Stimulated activated CD4-positive, alpha-beta T cell treated with anti-CD3 and anti-CD28 coated beads, Interleukin-12 subunit alpha, Interleukin-12 subunit beta, amount 100 ng/mL, for 24 hours (primary cell): ENCODE measurements at places on chromosomes 2 and 18.

GRCh38 chr18:46054956-46055837, 16.9 kb downstream of the PSTPIP2 start:
- no peak for DNase-seq

DNA sequence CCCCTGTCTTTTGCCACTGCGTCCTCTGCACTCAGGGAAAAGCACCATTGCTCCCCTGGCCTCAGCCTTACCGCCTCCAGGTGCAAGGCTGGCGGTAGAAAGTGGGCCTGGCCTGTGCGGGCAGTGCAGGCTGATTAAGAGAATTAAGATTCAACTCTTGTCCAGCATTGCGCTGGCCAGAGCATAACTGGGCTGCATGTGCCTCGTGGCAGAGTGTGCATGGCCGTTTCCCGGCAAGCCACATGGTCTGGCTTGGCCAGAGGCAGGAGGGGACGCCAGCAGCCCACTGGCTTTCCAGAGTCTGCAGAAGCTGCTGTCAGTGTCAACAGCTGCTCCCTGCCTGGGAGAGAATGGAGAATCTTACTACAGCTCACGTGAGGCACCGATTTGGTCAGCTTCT, 12.3 kb downstream of the NTSR2 start:
- no peak for DNase-seq

- no peak for DNase-seq
Observed at GRCh38 chr18:8034674-8035073, 467.6 kb downstream of the PTPRM start.

DNA sequence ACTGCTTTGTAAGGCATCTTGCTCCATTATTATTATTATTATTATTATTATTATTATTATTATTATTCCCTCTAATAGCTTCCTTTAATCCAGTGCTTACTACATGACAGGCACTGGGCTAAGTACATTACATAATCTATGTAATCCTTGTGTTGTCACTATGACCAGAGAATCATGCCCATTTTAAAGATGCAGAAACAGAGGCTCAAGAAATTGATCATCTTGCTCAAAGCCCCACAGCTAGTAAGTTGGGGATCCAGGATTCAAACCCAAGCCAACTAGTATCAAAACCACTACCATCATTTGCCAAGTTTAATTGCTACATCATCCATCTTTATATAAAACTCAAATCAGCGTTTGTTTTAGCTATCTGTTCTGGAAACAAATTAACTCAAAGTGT, 594 bp upstream of the NGEF start:
- no peak for DNase-seq

GRCh38 chr18:13539843-13540476, 186.4 kb downstream of the FAM210A start:
- no peak for DNase-seq

DNA sequence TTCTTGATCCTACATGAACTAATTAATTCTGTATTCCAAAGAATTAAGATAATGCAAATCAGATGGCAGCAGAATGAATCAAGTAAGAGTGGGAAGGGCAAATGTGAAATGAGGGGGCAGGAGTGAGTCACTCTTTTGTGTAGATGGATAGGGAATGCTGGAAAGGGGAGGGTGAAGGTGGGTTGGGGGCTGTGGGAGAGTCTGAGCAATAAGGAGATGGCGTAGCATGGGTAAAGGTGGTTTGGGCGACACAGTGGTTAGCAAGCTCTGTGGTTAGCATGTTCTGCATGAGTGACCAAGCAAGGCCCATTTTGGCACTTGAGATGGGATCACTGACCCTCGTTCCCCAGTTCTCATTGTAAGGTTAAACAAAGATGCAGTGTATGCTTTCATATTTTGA, 20.4 kb downstream of the GPD2 start:
- no peak for DNase-seq

GRCh38 chr2:109720380-109721106, 73.6 kb upstream of the RGPD5 start:
- no peak for DNase-seq

GRCh38 chr2:197777823-197778407, 7.2 kb downstream of the BOLL start:
- no peak for DNase-seq

- no peak for DNase-seq
Observed at GRCh38 chr18:23137097-23137635, 1.9 kb downstream of the CABLES1 start.
